ENCODE measurements at places on chromosomes 3 and 15.

DNA sequence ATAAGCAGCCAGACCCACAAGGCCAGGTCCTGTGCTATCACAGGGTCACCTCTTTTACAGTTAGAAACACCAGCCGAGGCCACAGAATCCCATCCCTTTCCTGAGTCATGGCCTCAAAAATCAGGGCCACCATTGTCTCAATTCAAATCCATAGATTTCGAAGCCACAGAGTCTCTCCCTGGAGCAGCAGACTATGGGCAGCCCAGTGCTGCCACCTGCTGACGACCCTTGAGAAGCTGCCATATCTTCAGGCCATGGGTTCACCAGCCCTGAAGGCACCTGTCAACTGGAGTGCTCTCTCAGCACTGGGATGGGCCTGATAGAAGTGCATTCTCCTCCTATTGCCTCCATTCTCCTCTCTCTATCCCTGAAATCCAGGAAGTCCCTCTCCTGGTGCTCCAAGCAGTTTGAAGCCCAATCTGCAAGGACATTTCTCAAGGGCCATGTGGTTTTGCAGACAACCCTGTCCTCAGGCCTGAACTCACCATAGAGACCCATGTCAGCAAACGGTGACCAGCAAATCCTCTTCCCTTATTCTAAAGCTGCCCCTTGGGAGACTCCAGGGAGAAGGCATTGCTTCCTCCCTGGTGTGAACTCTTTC is 39.6 kb downstream of the TGM4 start:
- peak; percentile 83 for DNase-seq

- DNase-seq, result no peak
These were observed 6.0 kb upstream of the AMOTL2 start for GRCh38 chr3:134380249-134380648.

DNA sequence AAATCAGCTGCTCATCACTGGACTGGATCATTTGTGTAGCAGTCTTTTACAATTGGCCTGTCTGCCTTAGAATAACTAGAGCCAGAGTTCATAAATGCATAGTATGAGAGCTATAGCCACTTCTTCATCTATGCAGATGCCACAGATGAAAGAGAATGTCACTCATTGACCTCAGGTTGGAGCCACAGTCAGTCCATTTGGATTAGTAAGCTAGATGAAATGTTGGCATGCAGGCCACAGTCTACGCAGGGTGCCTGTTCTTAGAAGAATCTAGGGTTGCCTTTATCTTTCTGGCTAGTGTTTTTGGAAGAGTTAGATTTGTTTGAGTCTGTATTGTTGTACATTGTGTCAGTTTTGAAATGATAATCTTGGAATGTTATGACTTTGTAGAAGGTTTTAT is 25.4 kb upstream of the EDEM1 start:
- no peak for DNase-seq

DNA sequence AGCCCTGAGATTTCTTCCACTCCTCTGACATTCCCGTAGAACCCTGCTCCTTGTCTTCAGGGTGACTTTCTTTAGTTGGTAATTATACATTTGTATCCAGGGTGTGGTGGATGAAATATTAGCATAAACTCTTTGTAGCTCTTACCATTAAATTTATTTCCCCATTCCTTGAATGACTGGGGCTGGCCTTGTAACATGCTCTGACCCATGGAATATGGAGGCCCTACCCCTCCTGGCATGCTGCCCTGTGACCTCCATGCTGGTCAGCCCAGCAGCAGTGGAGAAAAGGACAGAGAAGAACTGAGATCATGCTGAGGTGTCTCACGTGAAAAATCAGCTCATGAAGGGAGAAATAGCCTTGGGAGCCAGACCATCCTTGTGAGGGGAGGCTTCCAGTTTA is 96.1 kb upstream of the PROK2 start:
- DNase-seq, result no peak

- no peak for DNase-seq
These were observed 70.5 kb downstream of the GABRB3 start for GRCh38 chr15:26702381-26702780.

GRCh38 chr15:87268675-87269074 is 987.9 kb downstream of the NTRK3 start:
- no peak for DNase-seq

DNA sequence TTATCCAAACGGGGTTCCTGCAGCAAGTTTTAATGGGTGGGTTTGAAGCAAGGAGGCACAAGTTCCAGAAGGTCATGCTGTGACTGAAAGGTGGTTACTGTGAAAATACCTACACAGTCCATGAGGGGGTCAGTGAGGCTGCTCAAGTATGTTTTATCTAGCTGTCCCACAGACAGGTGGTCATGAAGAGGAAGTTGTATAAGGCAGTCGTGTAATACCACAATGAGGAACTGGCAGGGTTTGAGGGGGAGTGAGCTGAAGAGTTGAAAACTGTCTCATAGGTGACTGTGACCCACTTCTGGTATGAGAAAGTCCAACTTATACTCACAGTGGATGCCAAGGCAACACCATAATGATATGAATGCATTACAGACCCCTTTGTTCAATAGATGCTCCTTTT is 856.8 kb downstream of the OTOL1 start:
- DNase-seq, result no peak

GRCh38 chr3:141112686-141113297 is 61.6 kb downstream of the SPSB4 start:
- DNase-seq, result no peak

DNA sequence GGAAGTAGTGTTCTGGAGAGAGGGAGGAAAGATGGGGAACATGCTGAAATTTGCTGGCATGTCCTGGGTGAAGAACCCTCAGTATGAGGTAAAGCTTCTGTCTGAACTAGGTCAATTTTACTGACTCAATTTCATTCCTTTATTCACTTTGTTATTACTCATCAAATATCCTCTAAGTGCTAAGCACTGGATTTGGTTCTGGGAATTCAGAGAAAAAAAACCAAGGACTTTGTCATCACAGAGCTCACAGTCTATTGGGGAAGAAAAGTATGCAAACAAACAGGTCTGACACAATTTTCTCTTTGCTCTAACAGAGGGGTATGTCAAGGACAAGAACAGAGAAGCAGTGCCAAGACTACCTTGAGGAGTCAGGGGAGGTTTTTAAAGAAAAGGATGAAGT is 68.0 kb downstream of the TFG start:
- no peak for DNase-seq

GRCh38 chr3:51384055-51384725 is 901 bp upstream of the MANF start:
- peak; percentile 63 for DNase-seq

DNA sequence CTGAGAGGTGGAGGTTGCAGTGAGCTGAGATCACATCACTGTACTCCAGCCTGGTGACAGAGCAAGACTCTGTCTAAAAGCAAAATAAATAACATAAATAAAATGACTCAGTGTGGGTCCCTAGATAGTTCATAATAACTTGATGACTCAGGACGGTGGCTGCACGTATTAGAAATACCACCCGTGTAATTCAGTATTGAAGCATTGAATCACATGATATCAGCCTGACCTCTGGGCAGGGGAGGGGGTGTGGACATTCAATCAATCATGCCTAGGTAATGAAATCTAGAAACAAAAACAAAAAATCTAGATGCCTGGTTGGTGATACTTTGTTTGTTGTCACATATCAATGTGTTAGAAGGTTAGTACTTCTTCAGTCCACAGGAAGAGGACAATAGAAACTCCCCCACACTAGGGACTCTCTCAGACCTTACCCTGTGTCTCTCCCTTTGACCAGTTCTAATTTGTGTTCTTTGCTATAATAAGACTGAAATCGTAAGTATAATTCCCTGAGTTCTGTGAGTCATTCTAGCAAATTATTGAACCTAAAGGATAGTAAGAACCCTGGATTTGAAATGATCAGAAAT is 177.3 kb downstream of the GAP43 start:
- DNase-seq, result no peak

- DNase-seq, result peak; percentile 50
These were observed 29.3 kb downstream of the GRAMD2A start for GRCh38 chr15:72168131-72168807.

GRCh38 chr15:69987492-69988489 is 109.9 kb downstream of the TLE3 start:
- DNase-seq, result no peak

DNA sequence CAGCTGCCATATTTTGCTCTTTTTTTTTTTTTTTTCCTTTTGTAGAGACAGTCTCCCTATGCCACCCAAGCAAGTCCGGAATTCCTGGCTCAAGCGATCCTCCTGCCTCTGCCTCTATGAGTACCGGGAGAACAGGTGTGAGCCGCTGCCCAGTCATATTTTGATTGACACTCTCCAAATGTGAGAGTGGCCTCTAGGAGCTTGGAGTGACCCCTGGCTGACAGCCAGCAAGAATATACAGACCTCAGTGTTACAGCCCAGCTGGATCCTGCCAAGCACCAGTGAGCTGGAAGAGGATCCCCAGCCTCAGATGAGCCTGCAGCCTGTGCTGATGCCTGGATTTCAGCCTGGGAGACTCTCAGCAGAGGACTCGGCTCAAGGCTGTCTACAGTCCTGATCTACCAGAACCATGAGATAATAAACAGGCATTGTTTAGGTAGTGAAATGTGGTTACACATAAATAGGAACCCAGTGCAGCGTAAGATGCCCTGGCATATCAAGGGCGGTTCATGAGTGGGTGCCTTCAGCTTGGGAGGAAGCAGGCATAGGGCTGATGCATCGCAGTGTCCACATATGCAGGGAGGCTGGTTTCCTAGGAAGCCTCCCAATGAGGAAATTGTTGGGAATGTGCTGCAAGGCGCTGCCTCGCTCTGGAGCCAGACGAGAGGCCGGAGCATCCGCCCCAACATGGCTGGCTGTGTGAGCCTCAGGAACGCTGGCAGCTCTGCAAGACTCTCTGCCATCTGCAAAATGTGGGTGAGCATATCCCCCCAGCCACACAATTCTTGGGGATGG is 38.9 kb upstream of the ATP10A start:
- DNase-seq, result no peak

DNA sequence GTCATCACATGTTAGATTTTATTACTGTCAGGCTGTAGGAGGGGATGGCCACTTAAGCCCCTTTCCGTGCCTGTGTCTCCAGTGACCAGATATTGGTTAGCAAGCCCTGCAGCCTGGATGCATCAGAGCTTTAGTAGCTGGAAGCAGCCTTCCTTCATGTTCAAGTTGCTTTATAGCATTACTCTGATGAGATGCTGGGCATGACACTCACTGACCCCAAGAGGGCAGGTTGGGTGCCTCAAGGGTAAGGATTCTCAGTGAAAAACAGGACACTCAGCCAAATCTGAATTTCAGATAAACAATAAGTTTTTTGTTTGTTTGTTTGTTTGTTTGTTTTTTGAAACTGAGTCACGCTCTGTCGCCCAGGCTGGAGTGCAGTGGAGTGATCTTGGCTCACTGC is 68.5 kb upstream of the PTX3 start:
- DNase-seq, result no peak

GRCh38 chr3:59644479-59645402 is 594.9 kb upstream of the CFAP20DC start:
- DNase-seq, result no peak

DNA sequence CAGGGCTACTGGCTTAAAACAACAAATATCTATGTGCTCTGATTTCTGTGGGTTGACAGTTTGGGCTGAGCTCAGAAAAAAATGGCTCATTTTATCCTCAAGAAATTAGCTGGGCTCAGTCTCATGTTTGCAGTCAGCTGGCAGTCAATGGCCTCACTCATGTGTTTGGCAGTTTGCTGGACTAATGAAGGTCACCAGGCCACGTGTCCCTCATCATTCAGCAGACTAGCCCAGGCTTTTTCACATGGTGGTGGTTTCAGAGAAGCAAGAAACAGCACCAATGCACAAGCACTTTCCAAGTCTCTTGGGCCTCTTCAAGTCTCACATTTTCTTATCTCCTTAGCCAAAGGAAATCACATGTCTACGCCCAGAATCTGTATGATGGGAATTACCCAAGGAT is 478.3 kb upstream of the PPP2R3A start:
- DNase-seq, result no peak

- no peak for DNase-seq
These were observed 70.4 kb downstream of the FOXP1 start for GRCh38 chr3:71513081-71513480.

GRCh38 chr3:88231207-88231606 is 81.4 kb downstream of the C3orf38 start:
- DNase-seq, result no peak

GRCh38 chr15:64720188-64720587 is 55.2 kb downstream of the RBPMS2 start:
- no peak for DNase-seq

- DNase-seq, result no peak
These were observed 28.2 kb downstream of the MYEF2 start for GRCh38 chr15:48149858-48150257.

DNA sequence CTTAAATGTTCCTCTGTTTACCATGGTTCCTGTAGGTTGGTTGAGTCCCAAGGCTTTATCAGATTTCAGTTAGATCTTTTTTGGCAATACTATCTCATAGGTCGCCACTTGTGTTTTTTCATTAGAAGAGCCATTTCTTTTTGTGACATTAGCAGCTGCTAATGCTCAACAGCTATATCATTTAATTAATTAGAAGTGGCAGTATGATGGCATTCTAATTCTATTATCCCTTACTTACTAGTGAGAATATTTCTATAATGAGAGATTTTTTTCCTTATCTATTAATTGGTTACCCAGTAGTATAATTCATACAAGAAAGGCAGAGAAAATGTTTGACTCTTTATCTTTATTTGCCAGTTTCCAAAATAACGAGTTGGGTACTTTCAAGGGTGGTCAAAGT is 25.2 kb downstream of the FRMD4B start:
- DNase-seq, result no peak
